ENCODE measurements at places on chromosomes 13 and 19.
A peak's percentile ranks its signal among the peaks of the same experiment; 100 is the strongest.

DNA sequence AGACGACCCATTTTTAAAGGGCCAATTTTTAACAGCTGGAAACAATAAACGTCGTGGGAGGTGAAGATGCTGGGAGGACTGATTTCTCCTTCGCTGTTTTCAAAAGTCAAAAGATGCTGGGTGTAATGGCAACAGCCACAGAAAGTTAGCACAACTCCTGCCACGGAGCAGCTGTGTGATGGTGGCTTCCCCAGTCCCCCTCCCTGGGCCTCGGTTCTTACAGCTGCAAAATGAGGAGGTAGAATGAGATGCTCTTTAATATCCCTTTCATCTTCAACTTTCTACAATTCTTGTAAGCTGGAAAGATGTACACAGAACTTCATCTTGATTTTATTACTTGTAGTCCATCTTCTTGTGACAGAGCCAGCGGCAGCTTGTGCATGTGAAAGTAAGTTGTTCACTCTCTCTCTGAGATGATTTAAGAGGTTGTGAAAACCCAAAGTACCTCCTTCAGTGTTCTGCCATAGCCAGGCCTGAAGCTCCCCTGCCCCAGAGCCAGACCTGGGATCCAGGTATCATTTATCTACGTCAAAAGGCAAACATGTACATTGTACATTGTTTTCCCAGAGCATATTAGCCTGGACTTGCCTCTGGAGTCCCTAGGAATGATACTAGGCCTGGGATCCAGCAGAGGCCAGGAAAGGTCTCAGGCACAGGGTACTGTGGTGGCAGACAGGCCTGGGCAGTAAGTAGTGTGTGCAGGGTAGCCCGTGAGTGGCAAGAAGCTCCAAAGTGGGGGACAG lies 3.4 kb upstream of the UBE2L5 start:
- ATAC-seq = no peak

DNA sequence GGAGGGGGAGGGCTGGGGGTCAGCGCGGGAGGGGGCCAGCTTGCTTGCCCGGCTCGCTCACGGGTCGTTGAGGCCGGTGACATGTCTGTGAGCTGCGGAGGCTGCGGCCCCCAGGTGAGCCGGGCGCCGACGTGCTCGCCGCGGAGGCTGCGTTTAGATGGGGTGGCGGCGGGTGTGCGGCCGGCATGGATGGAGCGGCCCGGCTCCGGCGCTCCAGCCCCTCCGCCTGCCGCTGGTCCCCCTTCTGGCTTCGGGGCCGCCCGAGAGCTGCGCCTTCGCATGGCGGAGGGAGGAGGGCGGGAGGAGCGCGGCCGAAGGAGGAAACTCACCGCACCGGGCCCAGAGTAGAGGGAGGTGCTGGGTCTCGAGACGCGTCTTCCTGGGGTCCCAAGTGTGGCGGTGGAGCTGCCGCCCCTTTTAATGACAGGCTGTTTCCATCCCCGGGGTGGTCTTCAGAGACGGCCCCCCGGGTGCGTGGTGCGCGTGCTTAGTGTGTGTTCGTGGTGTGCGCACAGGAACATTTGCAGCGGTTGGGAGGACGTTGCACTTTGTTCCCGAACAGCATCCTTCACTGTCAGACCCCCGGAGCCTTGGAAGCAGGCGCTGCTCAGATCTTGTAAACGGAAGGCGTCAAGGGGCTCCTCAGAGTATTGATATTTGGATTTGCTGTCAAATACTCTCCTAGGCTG lies at the start of gene AKAP11:
AKAP11 (plus strand) TSS at position 38 of the 689 bp plus-strand sequence. CDS start 14,197 bp downstream, outside the sequence.
- peak; percentile 38 for ATAC-seq

DNA sequence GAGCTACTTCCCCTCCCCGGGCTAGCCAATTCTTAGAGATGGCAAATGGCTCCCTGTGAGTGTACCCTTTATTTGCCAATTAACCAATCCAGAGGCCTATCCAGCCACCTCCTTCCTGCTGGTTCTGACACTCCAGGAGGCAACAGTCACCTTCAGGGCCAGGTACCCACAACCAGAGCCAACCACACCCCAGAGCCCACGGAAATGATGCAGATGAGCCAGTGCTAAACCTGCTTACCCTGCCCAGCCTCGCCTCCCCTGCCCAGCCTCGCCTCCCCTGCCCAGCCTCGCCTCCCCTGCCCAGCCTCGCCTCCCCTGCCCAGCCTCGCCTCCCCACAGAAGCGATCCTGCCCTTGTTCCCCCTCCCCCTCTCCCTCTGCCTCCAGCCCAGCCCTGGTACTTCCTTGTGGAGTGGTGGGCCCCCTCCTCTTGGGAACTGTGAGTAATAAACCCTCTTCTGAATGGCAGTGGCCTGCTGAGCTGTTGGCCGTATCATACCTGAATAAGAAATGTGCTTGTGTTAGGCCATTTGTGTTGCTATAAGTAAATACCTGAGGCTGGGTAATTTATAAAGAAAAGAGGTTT lies 173.8 kb upstream of the RNF113B start:
- no peak for ATAC-seq

DNA sequence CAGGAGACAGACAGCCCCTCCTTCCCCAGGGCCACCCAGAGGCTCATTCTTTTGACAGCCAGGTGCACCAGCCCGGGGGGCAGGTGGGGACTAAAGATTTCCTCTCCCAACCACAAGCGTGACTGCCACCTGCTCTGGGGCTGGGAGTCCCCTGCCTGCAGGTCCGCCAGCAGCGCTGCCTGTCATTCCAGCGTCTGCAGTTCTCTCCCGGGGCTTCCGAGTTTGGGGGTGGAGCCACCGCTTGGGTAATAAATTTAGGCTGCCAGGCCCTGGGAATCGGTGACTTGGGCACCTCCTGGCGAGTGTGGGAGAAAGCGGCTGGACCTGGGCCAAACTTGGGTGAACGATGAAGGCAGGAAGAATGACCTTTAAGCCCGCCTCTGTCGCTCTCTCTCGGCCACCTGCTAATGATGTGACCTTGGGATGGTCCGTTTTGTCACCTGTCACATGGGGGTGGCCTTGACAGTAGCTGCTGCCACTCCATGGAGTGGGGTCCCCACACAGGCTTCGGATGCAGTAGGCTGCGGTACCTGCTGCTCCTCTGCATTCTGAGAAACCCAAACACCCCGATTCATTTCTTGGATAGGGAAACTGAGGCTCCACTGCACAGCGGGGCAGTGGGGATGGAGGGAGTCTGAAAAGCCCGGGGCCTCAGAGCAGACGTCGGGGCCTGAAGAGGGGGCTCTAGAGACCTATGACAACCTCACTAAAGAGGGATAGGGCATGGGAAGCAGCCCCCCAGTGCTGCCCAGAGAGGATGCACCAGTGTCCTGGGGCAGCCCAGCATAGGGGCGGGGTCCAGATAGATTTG lies 12.8 kb downstream of the FUT6 start:
- ATAC-seq = no peak

DNA sequence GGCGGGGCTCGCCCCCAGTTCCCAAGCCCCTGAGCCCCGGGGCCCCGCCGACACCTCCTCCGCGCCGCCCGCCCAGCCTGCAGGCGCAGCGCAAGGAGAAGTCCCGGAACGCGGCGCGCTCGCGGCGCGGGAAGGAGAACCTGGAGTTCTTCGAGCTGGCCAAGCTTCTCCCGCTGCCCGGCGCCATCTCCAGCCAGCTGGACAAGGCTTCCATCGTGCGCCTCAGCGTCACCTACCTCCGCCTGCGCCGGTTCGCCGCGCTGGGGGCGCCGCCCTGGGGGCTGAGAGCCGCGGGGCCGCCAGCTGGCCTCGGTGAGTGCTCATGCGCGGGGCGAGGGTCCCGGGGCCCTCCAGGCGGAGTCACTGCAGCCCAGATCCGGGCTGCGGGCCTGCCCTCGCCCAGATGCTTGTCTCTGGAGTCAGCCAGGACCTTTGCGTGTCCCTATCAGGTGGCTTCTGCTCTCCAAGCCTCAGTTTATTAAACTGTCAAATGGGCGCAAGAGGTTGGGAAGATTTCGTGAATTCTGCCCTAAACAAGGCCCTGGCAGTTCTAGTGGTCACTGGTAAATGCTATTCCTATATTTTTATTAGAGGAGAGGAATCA lies 2.0 kb downstream of the NPAS1 start:
- ATAC-seq = no peak

- ATAC-seq = no peak
These were observed 260.8 kb downstream of the DNAJC15 start for GRCh38 chr13:43284162-43284561.

- no peak for ATAC-seq
These were observed 7.7 kb upstream of the BRD4 start for GRCh38 chr19:15340086-15340485.

- peak; percentile 11 for ATAC-seq
These were observed 7.3 kb upstream of the DGKH start for GRCh38 chr13:42041011-42041683.

DNA sequence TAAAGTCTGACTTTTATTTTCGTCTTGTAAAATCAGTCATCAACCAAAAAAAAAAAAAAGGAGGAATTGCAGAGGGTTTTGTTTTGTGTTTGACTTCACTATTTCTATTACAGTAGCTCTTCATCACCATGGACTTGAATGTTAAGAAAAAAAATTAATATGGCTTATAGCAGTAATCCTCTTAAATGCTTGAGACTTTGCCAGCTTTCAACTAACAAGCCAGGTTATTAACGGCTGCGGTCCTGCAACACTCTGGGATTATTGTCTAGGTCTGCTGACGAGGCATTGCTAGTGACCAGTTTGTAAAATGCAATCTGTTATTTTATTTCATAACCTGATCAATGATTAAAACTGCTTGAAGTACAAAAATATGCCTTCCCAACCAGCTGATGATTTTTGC lies 647.2 kb upstream of the KLHL1 start:
- no peak for ATAC-seq

- ATAC-seq = no peak
These were observed 8.7 kb downstream of the EML2 start for GRCh38 chr19:45630463-45630862.

DNA sequence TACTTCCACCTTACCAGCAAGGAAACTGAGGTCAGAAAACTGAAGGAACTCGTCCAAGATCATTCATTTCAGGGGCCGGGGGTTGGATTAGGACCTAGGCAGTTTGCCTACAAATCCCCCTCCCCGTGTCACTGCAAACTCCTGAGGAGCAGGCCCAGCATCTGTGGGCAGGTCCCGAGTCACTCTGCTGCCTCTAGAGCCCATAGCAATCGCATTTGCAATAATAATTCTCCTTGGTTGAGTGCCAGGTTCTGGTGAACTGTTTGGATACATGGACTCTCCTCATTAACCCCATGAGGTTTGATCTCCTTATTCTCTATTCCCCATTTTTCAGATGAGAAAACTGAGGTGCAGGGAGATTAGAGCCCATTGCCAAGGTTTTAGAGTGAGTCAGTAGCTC lies 903 bp downstream of the PIN1 start:
- no peak for ATAC-seq

GRCh38 chr19:1837625-1838105 lies 10.6 kb downstream of the REXO1 start:
- peak; percentile 34 for ATAC-seq

GRCh38 chr19:18776288-18776594 lies 14.9 kb downstream of the COMP start:
- ATAC-seq = no peak

DNA sequence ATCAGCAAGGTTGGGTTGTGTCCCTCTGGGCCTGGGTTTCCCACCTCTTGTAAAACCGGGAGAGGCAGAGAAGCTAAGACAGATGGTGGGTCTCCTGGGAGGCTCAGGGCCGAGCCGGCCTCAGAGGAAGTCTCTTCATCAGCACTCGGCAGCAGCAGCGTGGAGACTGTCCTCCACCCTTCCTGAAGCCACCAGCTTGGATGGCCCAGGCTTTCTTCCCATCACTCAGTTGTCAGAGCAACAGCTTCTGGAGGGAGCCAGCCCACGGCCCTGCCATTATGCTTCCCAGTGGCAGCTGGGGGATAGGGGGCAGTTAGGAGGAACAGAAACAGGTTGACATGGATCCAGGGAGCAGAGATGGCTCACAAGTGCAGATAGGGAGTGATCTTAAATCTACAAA lies 191.0 kb downstream of the KATNAL1 start:
- no peak for ATAC-seq

DNA sequence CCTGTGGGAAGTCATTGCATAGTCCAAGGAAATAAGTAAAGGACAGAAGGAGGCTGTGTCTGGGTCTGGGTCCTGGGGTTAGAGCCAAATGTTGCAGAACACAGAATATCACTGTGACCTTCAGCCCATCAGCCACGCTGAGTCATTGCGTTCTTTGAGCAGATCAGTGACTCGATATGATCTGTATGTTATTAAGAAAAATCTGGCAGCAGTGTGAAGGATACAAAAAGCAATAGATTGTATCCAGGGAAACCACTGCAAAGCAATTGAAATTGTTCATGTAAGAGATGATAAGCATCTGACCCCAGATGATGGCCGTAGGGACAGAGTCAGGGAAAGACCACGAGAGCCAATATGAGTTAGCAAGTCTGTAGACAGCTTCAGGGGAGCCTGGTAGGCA lies 1575.1 kb upstream of the SLC10A2 start:
- ATAC-seq = no peak

DNA sequence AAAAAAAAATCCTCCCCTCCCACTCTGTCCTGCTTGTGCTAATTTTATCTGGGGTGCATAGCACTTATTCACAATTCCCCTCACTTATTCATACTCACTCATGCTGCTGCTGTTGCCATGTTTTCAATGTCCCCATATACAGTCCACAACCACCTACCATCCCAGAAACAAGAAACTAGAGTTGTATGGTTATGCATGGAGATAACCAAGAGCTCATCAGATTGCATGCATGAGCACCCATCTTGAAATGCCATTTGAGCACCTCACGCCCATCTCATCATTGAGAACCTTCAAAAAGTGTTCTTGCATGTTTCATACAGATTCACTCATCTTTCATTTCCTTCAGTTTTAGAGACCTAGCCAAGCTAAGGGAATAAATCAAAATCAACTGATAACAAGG lies 15.1 kb upstream of the N4BP2L2 start:
- ATAC-seq = no peak

GRCh38 chr19:355134-355533 lies 10.5 kb upstream of the MIER2 start:
- ATAC-seq = no peak

DNA sequence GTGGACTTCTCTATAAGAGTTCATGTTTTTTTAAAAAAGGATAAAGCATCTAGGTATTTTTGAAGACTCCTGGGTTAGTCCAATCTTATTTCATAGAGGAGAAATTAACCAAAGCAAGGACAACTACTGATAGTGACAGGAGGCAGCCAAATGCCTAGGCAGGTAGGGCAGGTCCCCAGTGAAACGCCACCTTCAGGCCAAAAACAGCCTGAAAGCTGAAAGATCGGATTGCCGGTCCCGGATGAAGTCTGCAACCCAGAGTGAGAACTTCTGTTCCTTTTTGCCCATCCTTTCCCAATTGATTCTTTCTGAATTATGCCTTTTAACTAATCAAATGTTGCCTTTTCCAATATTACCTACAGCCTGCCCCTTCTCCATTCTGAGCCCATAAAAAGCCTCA lies 6.1 kb upstream of the GGACT start:
- no peak for ATAC-seq

GRCh38 chr19:16033136-16033530 lies 43.2 kb upstream of the TPM4 start:
- no peak for ATAC-seq

GRCh38 chr13:39481491-39481890 lies 121.5 kb downstream of the LHFPL6 start:
- ATAC-seq = no peak

DNA sequence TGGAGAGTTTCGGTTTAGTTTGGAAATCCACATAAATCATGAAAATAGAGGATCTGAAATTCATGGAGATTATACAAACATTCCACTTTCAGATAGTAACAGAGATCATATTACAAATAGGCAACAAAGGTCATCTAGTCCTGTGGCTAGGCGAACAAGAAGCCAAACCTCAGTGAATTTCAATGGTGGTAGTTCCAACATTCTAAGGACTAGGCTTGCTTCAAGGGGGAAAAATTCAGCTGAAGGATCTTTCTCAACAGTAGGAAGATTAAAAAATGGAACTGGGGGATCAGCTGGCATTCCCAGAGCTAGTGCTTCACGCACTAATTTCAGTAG lies 47.0 kb downstream of the FOXO1 start:
- ATAC-seq = no peak

- ATAC-seq = no peak
These were observed 25.3 kb downstream of the FXYD5 start for GRCh38 chr19:35179830-35180229.
